ENCODE measurements at places on chromosomes 7 and 10.

- DNase-seq, result no peak
Observed at GRCh38 chr7:103799298-103799697, 190.2 kb downstream of the RELN start.

GRCh38 chr10:34537629-34538231, 277.4 kb downstream of the PARD3 start:
- DNase-seq, result no peak

GRCh38 chr7:149620961-149621360, 123.4 kb upstream of the ZNF746 start:
- no peak for DNase-seq

DNA sequence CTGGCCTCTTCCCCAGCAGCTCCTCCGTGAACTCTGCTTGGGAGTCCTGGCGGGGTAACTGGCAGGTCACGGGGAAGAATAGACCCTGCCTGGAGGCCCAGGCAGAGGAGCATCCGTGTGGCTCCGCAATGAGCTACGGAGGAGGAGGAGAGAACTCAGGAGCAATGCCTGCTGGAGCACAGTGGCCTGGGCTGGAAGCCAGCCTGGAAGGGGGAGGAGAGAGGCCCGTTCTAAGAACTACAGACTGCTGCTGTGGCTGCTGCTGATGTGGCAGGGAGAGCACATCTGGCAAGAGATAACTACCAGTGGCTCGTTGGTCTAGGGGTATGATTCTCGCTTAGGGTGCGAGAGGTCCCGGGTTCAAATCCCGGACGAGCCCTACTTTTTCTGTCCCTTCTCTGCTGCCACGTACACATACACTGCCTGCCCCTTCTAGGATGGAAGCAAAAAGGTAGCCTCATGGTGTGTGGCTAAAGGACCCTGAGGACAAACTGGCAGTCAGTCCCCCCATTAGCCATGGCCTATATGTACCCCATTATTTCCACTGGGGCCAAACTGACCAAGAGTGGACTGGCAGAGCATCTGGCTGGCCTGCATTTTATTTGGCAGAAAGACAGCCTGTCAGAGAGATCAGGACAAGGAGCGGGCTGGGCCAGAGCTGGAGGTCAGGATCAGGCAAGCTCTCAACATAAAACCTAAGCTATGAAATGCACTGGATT, 7.7 kb upstream of the OPN1SW start:
- DNase-seq, result no peak

DNA sequence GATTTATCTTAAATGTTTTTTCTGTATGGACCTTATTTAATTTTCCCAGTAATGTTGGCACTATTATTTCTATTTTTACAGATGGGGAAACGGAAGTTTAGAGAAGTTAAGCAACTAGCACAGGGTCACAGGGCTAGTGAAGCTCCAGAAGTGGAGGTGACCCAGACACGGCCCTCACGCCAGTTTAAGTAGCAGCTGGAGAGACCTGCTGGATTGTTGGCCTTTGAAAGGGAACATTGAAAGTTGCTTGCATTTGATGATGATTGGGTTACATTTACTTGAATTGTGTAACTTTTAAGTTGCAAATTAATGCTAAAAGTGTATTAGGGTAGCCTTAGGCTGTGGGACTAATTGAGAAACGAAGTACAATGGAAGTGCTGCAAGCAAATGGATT, 25.6 kb downstream of the CDK14 start:
- DNase-seq, result no peak

DNA sequence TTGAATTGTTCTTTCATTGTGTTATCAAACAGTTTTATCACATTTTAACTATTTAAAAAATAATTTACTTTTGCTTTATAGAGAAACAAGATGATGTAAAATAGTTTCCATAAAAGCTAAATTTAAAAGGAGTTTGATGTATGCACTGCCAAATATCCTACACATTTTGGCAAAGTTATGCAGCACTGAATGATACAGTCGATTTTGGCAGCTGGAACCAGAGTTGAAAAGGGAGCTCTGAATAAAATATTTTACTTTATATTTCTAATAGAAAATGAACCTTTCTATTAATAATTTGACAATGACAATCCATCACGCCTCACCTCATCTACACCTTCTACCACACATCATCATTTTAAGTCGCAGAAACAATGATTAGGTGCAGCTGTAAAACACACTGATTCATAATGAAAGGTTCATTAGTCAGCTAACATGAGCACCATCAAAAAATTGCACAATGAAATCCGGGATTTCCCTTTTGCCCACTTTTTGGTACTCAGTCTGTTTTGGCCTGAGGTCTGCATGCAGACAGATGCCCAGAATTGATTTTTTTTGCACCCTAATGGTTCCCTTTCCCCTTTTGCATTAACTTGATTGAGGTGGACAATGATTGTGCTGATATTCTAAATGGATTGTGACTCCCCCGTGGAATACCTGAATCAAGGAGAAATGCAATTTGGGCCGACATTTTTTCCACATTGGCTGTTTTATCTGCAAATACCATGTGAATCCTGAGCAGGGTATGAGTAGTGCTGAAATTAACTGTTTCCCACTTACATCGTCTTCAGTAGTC, 105.8 kb downstream of the THSD7A start:
- no peak for DNase-seq

- no peak for DNase-seq
Observed at GRCh38 chr10:1374511-1375345, 318.5 kb downstream of the WDR37 start.

DNA sequence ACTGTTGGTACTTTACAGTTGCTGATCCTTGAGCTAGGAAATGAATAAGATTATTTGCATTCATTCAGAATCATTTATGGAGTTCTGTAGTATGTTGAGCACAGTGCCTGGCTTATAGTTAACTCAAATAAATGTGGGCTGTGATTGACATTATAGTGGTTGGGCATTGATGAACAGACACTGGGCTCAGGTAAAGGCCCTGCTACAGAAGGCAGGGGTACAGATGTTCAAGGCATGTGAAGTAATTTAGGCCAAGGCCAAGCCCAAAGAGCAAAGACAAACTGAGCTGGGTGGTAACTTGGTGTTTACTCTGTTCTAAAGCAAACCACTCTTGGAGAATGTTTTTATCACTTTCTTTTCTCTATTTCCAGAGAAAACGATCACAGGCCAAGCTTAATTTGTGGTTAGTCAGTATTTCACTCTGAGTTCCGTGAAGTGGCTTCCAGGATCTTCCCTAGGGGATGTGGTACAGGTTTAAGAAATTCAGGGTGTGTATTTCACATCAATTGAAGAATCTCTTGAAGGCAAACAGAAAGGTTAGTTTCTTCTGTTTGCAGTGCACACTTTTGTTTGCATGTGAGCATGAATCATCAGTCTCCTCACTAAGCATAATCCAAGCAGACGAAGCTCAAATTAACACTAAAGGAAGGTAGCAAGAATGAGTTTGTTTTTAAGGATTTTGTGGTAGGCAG, 113.9 kb upstream of the PRR15 start:
- no peak for DNase-seq

GRCh38 chr10:82910301-82910700, 1035.3 kb downstream of the NRG3 start:
- DNase-seq, result no peak

DNA sequence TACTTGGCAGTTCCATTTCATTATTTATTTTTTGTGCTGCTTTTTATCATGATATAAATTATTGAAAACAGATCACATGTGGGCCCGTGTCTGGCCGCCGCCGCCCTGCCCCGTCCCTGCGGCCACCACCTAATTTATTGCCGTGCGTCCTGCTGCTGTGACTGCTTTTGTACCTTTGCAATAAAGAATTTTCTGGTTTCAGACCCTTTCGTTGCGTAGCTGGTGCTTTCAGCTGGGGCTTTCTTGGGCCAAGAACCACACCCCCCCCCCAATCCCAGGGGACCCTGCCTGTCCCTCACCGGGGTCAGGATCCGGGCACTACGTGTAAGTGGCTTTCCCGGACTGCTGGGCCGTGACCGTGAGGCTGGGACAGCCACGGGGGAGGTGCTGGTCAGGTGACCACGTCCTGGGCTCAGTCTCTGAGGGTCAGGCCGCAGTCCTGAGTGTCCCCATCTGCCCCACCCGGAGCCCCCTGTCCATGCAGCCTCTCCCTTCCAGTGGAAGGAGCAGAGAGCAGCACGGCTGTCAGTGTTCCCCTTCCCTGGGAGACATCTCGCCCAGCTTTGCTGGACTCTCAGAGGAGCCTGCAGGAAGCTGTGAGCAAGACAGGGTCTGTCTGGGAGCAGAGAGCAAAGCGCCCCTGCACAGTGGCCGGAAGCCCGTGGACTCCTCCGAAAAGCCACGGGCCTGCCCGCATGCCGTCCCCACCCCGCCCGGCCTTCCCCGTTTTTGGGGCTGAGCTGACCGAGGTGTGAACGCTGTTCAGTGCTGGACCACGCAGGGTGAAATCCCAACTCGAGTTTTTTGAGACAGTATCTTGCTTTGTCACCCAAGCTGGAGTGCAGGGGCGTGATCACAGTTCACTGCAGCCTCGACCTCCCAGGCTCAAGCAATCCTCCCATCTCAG, 12.6 kb downstream of the MAFK start:
- no peak for DNase-seq

DNA sequence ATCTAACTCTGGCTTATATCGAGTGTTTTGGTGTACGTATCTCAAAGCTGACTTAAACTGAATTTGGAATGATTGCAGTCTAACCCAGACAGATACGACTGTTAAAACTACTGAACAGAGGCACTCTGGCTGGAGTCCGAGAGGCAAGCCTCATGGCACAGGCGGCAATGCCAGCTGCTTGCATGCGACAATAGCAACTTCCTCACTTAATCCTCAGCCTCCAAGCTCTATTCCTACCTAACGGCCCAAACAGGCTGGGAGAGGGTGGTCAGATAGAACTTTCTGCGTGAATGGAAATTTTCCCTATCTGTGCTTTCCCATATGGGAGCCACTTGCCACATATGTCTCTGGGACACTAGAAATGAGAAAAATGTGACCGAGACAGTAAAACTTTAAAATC, 292.0 kb upstream of the KLF6 start:
- no peak for DNase-seq

DNA sequence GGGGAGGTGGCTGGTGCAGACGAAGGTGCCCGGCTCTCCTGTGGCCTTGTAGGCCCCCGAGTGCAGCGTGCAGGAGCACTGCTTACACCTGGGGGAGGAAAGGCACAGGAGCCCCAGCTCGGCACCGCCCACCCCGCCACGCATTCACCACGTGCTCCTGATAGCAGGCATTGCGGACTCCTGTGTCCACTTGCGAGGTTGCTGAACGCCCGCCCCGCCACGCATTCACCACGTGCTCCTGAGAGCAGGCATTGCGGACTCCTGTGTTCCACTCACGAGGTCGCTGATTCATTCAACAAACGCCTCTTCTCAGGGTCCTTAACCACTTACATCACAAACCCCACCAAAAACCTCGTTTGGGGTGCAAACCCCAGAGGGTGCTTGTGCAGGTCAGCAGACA, 13.9 kb downstream of the MICALL2 start:
- no peak for DNase-seq

DNA sequence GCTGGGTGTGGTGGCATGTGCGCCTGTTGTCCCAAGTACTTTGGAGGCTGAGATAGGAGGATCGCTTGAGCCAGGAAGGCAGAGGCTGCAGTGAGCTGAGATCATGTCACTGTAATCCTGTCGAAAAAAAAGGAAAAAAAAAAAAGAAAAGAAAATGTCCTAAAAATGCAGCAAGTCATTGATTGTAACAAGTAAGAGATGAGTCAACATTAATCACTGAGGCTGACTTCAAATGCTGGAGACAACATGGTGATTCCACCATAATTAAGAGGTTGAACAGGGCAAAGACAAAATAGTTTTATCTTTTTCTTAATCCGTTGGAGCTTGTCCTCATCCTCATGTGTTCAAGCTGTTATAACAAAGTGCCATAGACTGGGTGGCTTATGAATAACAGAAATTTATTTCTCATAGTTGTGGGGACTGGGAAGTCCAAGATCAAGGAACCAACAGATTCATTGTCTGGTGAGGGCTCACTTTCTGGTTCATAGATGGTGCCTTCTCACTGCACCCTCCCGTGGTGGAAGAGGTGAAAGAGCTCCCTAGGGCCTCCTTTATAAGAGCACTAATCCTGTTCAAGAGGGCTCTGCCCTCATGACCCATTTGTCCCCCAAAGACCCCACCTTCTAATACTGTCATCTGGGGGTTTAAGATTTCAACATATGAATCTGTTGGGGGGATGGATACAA, 60.3 kb downstream of the TBXAS1 start:
- DNase-seq, result no peak

- no peak for DNase-seq
Observed at GRCh38 chr7:1738956-1739355, 68.9 kb downstream of the ELFN1 start.

- DNase-seq, result no peak
Observed at GRCh38 chr7:127751062-127751461, 99.1 kb downstream of the SND1 start.

GRCh38 chr10:30346131-30346530, 2.9 kb downstream of the MTPAP start:
- no peak for DNase-seq

DNA sequence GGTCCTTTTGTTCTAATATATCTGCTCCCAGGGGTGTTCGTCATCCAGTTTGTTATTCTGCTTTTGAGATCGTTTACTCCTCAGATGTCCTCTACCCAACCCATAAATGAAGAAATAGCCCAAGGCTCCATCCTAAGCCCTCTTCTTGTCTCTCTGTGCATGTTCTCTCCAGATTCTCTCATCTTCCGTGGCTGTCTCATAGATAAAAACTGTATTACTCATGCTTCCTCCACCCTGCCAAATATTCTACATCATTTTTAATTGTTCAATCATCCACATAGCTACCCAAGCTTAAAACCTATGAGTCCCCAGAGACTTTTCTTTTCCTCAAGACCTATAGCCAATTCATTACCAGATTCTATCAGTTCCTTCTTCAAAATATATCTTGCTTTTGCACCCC, 44.9 kb downstream of the CAV1 start:
- DNase-seq, result no peak

GRCh38 chr7:155448632-155449007, 9.3 kb upstream of the EN2 start:
- DNase-seq, result peak; percentile 33

DNA sequence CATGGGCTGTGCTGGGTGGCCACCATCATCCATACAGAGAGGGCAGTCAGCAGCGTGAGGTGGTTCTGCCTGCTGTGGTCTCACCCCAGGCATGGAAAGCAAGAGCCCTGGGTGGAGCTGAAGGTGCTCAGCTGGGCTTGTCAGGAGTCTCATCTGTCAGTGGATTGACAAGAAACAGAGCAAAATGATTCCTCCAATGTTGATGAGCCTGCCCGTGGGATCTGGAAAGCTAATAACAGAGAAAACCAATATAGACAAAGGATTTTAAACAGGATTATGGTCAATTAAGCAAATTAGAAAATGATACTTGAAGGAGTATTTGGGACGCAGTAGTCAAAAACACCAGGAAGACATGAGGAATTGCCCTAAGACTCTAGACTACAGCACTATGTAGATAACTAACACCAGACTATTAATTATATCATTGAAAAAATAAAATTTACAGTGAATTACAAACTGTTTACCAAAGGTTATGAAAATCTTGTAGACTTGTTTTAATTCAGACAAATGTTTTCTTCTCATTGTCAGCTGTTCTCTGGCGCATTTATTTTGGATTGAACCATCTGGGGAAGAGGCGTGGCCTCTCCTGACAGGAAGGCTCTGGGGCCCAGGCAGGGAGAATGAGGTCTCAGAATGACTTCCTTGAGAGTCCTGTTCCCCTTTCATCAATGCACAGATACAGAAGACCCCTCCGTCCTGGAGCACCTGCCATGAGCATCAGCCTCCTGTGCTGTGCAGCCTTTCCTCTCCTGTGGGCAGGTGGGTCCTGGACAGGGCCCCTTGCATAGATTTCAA, 211.2 kb upstream of the PRSS58 start:
- no peak for DNase-seq

All from COR-L47 (cell line).